ENCODE measurements at places on chromosomes 11 and 22.
A peak's percentile ranks its signal among the peaks of the same experiment; 100 is the strongest.

DNA sequence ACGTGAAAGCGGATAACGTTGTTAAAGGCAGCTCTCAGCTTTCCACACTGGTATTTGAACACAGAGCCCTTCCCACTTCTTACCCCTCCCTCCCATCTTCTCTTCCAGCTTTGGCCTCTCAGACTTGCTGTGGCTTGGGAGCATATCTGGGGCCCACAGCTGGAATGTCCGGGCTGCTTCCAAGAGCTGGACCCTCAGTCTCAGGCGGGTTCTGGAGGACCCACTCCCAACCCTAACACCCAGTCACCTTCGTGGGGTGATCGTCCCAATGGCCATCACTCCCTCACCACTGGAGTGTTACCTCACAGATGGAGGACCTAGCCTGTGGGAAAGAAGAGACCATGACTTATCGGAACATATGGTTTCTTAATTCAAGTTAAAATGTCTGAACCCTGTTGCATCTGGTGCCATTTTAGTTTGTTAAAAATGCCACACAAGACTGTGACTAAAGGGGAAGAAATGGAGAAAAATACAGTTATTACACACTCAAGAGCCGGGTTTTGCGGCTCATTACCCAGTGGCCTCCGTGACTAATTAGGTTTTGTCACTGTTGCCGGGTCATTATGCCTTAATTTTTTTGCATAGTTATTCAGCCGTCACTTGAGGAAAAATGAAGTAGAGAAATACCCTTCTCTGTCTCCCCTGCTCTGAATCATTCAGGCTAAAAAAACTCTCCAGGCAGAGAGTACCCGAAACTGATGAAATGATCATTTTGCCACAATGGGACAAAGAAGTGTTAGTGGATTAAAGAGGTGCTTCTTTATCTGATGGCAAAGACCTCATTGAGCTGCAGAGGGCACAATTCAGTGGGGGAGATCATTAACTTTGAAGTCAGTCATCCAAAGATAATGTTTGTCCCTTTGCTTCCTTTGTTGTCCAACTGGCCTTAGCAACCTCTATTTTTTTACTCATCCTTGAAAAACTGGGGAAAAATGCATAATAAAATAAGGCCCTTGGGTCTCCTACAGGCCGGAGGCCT lies 87.2 kb upstream of the HTATIP2 start:
- no peak for DNase-seq

- no peak for DNase-seq
Observed at GRCh38 chr22:50276143-50276542, 6.0 kb upstream of the MAPK11 start.

DNA sequence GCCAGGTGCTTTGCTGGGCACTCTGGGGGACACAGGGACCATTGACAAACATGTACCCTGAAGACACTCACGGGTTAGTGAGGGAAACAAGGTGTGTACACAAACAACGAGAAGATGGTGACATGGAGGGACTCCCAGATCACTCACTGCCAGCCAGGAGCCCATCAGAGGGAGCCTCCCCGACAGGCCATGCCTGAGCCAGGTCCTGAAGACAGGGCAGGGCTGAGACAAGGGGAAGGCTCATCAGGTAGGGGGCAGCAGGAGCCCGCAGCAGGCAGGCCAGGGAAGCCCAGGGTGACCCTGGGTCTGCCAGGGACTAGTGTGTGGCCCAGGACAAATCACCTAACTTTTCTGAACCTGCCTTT lies 127.9 kb downstream of the BUD13 start:
- DNase-seq = peak; percentile 61

DNA sequence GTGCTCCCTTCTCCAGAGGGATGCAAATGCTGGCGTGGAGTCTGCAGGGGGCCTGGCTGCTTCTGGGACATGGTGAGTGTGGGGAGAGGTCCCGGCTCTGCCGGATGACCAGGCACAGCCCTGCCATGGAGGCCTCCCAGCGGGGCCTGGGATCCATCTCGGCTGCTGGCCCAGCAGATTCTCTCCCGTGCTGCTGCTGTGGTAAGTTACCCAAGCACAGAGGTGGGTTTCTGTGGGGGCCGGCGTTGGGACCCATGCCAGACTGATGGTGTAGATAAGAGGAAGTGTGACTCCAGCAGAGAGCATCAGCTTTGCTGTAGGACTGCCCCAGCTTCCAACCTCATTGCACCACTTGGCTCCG lies 147.5 kb upstream of the B3GAT1 start:
- DNase-seq = no peak

- DNase-seq = peak; percentile 2
Observed at GRCh38 chr11:44008698-44009097, 39.1 kb upstream of the ACCSL start.

GRCh38 chr22:46677323-46678002 lies 57.3 kb downstream of the GRAMD4 start:
- DNase-seq = no peak

DNA sequence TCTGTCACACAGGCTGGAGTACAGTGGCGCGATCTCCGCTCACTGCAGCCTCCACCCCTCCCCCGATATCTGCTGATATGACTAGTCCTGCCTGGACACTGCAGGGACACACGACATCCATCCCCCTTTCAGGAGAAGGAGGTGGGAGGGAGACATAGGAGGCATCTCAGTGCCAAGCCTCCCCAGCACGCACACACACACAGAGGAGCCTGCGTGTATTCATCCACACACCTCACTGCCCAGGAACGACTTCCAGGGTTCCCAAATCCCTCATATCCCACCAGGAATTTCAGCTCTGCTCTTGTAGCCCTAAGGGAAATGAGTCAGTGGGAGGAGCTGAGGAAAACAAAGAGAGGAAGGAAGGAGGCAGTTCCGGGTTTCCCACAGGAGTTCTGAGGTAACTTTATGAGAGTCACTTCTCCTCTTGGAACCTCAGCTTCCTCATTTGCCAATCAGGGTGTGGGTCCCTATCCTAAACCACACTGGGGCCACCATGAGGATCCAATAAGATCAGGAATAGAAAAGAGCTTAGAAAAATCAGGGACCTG lies 37.2 kb upstream of the ACER3 start:
- DNase-seq = peak; percentile 49

DNA sequence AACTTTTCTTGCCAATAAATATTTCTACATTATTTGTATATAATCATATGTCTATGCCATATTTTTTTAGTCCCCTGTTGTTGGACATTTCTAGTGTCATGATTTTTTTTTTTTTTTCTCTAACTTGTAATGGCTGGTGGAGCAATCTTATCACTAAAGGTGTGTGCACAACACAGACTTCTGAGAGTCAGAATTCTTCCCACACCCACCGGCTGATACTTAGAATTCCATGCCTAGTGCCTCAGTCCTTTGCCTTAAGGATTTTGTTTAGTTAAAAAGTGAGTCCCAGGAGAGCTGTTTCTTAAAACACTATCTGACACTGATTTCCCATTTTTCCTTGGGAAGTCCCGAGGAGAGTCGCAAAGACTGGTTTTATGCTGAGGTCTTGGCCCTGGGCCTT lies 87.7 kb upstream of the BARX2 start:
- peak; percentile 72 for DNase-seq

- DNase-seq = no peak
Observed at GRCh38 chr11:70555078-70555477, 156.7 kb downstream of the CTTN start.

DNA sequence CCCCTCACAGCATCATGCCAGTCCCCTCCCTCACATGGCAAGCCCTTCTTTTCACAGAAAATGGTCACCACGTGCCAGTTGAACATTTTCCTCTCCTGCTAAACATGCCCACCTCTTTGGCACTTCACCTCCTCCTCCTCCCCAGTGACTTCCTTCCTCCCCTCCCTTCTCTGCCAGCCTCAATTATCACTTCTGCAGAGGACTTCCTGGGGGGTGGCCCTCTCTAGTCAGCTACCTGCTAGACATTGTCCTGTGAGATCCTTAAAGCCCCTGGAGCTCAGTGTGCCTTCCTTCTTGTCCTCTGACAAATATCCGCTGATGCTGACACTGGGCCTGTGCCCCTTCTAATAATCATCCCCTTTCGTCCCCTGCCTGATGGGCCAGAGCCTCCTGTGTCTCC lies 43.2 kb upstream of the E2F8 start:
- no peak for DNase-seq

DNA sequence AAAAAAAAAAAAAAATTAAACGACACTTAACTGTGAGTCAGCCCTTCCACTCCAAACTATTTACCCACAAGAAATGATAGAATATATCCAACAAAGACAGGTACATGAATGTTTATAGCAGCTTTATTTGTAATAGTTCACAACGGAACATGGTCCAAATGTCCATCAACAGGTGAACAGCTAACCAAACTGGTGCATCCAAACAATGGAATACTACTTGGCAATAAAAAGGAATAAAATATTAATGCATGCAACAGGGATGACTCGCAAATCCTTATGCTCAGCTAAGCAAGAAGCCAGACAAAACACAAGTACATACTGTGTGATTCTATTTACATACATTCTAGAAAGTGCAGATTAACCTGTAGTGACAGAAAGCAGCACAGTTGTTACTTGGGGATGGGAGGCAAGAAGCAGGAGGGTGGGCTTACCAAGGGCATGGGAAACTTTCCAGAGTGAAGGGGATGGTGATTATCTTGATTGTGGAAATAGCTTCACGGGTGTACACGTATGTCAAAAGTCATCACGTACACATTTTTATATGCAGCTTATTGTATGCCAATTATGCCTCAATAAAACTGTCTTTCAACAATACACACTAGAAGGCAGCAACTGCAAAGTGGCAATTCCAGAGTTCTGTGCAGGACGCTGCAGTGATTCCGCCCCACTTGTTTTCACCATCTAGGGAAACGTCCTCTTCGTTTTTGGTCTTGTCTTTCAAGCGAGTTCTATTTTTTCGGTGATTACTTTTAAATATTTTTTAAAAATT lies 6.7 kb upstream of the SF1 start:
- DNase-seq = no peak

DNA sequence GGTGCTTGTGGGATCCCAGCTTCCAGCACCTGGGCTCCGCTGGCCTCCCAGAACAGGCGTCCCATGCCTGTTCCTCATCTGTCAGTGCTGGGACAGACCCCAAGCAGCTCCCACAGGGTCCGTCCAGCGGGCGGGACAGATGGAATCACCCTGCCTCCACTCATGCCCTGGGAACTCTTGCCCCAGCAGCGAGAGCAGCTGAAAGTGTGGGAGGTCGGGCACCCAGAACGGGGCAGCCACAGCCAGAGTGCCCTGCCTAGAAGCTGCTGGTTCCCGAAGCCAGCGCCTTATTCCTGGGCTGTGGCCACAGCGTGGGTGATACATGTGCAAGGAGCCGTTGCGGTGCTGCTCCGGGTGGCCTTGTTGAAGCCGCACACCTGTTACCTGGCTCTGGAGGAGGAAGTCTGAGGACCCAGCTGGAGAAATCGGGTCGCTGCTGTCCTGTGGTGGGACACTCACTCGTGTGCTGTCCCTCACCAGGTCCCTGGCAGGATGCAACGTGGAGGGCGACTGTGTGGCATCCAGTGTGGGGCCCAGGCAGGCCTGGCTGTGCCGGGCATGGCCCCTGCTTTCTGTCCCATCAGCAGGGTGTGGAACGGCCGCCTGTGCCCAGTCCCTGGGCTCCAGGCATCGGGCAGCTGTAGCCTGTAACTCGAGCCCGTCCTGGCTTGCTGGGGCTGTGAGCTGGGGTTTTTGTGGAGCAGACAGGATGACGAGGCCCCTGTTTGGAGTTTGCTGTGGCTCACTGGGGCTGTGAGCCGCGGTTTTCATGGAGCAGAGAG lies 16.2 kb downstream of the GRAMD4 start:
- DNase-seq = no peak

DNA sequence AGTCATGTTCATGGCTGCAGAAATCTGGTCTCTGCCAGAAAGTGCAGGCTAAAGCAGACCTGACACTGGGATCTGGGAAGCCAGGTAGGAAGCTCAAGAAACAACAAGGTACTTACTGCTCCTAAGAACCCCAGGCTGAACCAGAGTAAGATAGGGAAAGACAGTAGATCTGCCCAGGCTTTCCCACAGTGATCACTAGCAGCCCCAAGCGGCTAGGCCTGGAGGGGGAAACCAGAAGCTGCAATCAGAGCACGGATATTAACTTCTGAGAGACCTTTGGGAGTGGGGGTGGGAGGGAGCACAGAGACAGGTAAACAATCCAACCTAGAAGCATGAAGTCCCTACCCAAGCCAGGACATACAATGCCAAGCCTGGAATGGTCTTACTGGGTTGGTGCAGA lies 135.2 kb upstream of the C11orf58 start:
- DNase-seq = no peak

GRCh38 chr11:16741473-16741872 lies 3.0 kb downstream of the C11orf58 start:
- no peak for DNase-seq

DNA sequence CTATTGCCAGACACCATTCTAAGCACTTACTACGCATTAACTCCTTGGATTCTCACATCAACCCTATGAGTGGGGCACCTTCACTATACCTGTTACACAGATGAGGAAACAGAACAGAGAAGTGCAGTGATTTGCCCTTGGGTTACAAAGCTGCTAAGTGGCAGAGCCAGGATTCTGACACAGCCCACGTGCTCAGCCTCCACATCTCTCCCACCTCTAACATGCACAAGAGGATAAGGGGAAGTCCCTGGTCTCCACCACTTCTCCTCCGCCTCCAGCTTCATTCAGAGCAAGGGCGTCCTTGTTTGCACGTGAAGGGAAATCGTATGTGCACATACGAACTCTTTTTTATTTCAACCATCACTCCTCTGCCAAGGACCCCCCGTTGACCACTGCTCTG lies 53.7 kb downstream of the CDON start:
- no peak for DNase-seq

GRCh38 chr22:30289980-30290313 lies 642 bp upstream of the CASTOR1 start:
- DNase-seq = no peak

GRCh38 chr11:111829185-111829968 lies 42.0 kb downstream of the ALG9 start:
- no peak for DNase-seq

DNA sequence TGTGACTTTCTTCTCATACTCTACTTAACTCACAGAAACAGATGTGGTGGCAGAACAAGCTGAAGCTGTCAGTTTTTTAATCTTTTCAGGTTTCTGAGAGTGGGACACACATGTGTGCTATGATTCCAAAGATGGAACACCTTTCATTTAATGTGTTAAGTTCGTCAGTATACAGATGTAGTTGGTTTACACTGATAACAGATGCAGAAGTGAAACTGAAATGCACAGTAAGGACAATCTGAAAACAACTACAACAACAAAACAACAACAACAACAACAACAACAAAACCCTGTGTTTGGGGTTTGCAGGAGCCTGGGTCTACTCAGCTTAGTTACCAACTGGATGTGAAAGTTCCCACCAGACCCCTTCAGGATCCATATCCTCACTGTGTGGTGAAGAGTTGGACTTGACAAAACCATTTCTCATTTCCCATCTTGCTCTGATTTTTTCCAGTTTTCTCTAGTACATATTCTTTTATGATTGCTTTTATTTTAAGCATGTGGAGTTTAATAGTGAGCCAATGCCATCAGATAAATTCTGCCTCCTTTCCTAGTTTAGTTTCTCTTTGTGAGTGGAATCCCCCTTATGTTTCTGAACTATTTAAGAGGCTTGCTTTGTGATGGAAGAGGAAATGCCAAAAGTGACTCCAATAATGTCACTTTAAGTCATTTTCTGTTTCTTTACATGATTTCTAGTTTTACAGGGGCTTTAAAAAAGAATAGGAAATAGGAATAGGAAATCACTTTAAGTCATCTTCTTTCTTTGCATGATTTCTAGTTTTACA lies 47.8 kb downstream of the ARHGAP42 start:
- DNase-seq = no peak
